ENCODE measurements at places on chromosomes 2 and 18.

DNA sequence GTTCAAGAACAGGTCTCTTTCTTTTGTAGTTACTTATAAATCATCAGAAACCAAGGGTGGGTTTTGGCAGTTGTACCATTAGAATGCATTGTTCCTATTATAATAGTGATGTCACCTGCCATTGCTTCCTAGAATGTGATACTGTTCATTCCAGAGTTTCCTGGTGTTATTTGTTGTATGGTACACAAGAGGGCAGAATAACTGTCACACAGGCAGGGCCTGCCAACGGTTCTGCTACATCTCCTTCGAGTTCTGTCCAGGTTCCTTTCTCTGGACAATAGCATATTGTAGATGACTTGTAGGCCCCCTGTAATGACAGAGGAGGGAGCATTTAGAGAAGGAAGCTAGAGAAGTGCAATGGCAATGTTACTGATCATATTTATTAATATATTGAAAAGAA, 98.3 kb downstream of the KLHL14 start:
- no peak for DNase-seq

DNA sequence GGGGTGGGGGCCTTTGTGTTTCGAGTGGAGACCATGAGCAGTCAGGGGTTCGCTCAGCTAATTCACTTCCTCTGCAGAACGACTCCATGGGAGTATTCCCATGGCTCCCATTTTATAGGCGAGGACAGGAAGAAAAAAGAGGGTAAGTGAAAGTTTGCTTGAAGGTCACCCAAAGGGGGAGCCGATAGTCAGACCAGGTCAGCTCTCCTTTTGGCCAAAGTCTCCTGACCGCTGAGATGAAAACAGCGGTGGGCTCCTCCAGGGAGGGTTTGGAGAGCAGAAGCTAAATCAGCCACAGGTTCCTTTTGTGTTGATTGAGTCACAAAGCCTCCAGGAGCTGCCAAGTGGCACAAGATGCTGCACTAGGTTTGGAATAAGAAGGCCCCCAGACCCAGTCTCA, 34.1 kb upstream of the CTAGE1 start:
- DNase-seq, result no peak

DNA sequence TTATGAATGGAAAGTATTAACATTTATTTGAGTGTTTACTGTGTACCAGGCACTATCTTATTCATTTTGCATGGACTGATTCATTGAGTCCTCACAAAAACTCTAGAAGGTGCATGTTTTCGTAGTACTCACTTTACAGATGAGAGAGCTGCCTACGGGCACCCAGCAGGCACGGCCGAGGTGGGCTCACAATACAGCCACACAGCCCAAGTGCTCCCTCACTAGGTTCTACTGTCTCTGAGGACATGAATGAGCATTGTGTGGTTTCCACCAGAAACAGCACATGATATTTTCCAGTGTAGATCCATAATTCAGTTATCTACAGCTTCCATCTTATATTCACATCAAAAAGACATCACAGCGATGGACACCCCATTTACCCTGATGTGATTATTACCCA, 101.4 kb downstream of the FTCDNL1 start:
- DNase-seq, result no peak

DNA sequence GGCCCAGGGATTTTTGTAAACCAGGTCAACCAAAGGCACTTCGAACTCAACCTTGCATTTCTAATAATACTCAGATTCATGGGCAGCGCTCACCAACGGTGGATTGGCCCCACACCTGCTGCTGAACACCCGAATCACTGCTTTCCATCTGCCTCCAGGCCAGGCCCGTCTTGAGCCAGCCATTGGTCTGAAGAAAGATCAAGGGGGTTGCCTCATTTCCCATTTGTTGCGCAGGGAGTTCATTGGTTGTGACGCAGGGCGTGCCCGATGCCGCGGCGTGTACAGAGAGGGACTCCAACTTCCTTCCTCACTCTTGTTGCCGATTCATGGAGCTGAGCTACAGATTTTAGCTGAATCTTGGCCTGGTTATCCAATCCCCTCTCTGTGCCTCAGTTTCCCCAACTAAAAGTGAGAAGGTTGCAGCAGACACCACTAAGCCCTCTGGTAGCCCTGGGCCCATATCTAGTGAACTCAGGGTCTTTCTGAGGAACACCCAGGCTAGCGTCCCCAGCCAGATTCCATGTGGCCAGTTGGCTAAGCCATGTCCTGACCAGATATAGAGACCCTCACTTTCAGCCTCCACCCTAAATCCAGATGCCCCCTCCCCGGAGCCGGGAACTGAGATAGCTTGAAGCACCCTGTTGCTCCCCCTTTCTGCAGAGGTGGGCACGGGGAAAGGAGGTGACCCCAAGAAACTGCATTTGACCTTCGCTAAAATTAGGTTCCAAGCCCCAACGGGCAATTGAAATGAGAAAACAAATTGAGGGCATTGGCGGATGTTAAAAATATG, 60.9 kb upstream of the HPCAL1 start:
- DNase-seq, result no peak

- no peak for DNase-seq
These were observed 17.3 kb downstream of the PTPN18 start for GRCh38 chr2:130372833-130373807.

DNA sequence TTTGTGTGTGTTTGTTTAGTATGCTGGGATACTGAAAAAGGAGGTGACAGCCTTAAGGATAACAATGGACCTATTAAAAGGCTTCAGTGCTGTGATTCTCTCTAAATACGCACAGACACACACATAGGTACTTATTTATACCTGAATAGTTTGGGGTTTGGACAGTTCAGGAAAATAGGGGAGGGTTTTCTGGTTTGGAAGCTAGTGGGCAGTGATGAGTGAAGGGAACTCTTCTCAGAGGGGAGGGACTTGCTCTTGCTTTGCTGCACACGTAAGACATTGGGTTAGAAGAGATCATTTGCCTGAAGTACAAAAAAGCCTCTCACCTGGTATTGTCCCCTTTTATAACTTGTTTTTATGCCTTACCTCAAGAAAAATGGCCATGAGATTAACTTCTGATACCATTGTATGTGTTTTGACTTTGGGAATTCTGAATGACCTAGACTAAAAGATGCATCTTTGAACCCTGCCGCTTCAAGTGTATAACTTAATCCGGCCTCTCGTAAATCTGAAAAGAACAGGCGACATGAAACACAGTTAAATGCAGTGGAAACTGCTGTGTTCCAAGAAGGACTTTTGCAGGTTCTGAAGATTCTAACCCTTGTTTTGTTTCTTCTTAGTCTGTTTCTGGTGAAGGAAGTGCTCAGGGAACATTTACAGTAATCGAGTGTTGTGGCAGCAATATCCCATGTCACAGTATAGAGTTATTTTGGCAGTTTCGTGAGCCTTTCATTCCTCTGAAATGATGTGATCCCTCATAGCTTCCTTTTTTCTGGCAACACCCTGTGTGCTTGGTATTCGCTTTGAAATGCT, 2.5 kb downstream of the CRIM1 start:
- no peak for DNase-seq

- DNase-seq, result peak; percentile 56
These were observed 14.1 kb upstream of the CNNM3 start for GRCh38 chr2:96801786-96802595.

- DNase-seq, result no peak
These were observed 143.3 kb downstream of the IRS1 start for GRCh38 chr2:226656367-226656766.

- DNase-seq, result no peak
These were observed 14.8 kb downstream of the NPPC start for GRCh38 chr2:231911381-231911780.

DNA sequence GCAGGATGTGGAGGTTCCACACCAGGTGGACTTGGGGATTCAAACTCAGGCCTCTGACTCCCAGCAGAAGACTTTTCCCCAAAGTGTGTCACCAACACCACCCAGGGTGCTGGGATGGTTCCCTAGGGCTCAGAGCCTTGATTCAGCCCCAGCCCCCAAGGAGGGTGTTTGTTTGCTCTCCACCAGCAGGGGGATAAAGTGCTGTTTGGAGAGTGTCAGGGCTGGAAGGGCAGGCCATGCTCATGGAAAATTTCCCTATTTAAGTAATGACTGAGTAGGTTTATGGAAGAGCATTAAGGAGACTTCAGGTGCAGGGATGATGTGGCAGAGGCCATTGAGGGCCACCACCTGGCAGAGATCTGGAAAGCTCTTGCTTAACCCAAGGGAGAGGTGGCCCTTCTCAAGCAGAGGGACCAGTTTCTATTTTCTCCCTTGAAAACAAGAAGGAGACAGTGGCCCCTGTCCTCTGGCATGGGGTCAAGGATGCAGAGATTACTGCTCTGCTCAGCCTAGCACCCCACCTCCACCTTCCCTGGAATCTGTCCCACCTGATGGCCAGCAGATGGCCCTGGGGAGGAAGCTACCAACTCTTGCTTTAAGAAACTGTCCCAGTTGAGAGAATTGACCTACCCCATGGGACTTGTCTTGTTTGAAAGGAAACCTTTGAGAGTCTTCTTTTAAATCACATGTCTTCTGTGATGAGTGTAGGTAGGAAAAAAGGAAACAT, 122.1 kb downstream of the ACOXL start:
- DNase-seq, result peak; percentile 22

DNA sequence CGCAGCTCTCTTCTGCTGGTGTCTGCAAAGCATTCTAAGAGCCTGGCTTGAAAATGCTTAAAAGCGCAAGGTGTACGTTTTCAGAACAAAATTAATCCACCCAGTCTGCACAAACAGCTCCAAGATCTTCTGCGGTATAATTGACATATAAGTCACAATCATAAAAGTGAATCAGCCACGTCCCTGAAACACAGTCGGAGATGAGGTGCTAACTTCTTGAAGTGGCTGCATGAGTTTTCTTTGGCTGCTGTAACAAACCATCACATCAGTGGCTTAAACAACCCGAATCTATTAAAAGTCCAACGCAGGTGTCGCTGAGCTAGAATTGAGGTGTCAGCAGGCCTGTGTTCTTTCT, 32.6 kb downstream of the ARL4C start:
- no peak for DNase-seq

- DNase-seq, result no peak
These were observed 18.2 kb upstream of the RESP18 start for GRCh38 chr2:219350710-219351221.

DNA sequence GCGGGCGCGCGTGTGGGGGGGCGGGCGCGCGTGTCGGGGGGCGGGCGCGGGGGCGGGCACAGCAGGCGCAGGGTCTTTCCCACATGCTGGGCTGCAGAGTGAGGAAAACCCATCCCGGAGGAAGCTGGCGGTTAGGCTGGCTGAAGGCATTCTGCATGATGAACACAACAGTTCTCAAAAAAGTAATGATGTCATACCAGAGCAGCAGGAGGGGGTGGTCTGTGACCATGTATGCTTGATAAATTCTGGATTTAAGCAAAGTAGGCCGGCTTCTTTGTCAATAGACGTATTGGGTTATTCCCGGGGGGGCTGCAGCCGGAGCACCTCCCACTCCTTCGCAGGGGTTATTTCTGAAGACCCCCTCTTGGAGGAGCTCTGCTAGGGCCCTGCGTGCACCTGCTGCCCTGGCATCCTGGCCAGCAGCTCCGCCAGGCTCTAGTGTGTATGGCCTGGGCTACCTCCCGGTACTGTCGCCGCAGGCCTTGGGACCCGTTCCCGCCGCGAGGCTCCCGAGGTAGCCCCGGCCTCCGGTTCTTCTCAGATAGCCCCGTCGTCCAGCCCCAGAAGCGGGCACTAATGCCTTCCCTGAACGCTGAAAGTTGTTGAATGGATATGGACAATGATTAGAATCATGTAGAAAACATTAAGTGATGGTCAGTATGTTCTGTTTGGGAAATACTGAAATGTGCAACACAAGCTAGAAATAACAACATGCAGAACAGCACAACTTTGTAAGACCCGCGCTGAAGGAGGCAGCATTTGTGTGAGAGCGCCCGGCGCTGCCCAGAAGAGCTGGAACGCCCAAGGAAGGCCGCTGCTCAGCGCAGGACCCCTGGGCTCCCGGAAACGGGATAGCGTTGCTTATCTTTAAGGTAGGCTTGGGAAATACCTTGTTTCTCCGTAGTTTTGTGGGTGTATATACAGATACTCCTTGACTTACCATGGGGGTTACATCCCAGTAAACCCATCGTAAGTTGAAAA, 101.4 kb upstream of the RAB6C start:
- peak; percentile 29 for DNase-seq

GRCh38 chr2:31253356-31254131, 19.6 kb downstream of the EHD3 start:
- no peak for DNase-seq

DNA sequence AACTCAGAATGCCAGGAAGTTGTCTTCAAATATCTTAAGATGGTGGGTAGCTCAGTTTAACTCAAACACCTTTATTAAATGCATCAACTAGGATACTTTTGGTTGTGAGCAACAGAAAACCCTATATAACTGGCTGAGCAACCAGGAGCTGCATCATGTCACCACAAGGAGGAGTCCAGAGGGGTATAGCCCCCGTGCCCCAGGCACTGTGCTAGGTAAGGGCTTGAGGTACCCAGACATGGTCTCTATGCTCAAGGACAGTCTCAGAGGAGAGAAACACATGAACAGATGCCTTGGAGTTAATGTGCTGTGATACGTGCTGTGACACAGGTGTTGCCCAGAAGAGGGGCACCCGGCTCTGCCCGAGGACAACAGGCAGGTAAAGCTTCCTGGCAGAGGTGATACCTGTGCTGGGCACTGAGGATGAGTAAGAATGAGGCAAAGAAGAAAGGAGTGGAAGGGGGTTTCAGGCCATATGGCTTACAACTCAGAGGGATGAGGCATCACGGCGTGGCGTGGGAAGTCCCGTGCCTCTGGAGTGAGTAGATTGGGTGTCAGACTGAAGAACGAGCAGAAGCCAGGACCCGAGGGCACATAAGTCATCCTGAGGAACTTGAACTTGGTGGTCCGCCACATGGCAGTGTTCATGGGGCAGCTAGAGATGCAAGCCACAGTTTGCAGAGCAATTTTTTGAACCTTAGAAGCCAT, 32.0 kb upstream of the CAB39 start:
- DNase-seq, result no peak

DNA sequence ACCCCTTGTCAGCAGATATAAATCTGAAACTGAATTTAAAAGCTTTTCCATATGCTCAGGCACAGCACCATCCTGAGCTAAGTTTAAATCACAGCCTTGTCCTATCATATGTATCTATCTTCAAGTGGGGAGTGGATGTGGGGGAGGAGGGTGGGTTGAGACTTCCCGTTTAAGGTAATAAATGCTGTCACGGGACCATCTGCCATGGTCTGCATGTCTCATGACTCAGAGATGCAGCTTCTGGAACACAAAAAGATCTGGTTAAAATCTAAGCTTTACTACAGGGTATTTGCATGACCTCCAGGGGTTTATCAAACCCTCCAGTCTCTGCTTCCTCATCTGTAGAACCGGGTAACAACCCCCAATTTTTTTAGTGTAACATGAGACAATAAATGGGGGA, 377.7 kb upstream of the ST6GAL2 start:
- no peak for DNase-seq

DNA sequence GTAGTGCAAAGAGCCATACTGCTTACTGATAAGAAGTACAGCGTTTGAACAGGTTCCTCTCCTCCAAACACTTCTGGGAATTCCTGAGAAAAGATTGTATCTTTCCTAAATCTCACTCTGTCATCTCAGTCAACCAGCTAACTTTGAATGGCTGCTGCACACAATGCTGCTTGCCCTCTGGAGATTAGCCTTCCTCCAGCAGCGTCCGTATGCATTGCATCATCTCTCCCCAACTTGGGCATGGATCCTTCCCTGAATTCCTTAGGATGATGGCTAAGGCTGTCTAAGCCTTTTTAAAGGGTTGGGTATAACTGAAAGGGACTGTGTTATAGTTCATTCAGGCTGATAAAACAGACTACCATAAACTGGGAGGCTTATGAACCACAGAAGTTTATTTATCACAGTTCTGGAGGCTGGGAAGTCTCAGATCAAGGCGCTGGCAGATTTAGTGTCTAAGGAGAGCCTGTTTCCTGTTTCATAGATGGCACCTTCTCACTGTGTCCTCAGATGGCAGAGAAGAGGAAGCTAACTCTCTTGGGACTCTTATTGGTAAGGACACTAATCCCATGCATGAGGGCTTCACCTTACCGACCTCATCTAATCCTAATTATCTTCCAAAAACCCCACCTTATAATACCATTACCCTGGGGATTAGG, 105.3 kb downstream of the PAX3 start:
- no peak for DNase-seq
